ENCODE measurements at places on chromosomes 16 and 17.

GRCh38 chr16:66649636-66650205 is 45.2 kb downstream of the CMTM3 start:
- DNase-seq = no peak

- no peak for DNase-seq
These were observed 31.9 kb upstream of the PHAF1 start for GRCh38 chr16:67077871-67078270.

DNA sequence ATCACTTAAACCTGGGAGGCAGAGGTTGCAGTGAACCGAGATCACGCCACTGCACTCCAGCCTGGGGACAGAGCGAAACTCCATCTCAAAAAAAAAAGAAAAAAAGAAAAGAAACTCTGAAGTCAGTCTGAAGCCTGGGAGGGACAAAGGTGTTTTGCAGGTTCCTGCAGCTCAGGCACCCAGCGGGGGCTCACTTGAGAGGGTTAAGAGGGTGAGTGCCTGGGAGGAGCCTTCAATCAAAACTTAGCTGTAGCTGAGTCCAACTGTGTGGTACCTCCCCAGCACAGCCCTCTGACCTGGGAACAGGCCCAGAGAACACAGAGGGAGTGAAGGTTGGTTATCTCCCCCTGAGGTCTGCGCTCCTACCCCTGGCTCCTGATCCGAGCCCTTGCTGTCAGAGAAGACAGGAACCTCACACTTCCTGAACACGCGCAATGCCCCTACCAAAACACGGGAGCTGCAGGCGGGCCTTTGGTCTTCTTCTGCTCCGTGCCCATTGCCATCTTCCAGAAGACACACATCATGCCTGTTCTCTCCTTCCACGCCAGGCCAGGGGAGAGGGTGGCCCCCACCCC is 20.4 kb upstream of the ZC3H18 start:
- no peak for DNase-seq

DNA sequence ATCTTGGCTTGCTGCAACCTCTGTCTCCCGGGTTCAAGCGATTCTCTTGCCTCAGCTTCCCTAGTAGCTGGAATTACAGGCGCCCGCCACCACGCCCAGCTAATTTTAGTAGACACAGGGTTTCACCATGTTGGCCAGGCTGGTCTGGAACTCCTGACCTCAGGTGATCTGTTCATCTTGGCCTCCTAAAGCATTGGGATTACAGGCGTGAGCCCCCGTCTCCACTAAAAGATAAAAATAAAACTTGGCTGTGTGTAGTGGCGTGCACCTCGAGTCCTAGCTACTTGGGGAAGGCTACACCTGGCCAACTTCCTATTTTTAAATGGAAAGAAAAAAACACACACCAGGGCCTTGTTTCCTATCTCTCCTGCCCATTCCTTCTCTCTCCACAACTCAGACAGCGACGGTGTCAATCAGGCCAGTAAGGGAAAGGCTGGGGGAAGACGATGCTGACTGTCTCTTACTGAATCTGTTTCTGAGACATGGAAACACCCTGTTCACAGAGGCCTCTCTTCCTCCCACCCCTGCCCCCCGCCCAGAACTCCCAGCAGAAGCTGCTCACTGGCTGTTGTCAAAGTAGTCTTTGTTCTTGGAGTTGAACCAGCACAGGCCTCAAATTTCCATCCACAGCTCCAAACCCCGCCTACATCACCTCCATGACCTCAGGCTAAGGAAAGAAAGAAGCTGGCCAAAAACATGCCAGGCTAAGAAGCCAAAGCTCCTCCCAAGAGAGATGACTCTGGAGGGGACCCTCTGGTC is 96.6 kb downstream of the NXN start:
- DNase-seq = no peak

DNA sequence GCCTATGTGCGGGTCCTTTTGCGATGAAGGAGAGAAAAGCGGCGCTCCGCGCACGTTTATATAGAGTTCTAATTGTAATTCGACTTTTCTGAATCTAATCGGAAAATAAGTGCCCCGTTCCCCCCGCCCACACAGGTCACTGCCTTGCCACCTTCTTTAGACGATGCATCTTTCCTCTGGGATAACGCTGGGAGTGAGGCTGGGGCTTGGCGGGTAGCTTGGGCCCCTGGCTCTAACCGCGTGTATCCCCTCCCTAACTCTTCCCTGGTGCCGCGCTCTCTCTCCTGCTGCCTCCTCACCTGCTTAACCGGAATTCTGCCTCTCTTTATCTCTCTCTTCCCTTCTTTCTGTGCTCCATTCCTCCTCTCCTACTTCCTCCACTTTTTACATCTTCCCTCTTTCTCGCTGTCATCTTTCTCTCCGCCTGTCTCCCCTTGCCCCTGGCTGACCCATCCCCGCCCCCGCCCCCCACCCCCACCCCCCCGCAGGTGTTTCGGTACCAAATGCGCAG is 2.6 kb downstream of the LHX1 start:
- no peak for DNase-seq

All from NCI-H1436 treated with DMSO at 0.1 percent for 48 hours (cell line).